Activated naive CD4-positive, alpha-beta T cell (primary cell): ENCODE measurements at places on chromosomes 7 and 10.

DNA sequence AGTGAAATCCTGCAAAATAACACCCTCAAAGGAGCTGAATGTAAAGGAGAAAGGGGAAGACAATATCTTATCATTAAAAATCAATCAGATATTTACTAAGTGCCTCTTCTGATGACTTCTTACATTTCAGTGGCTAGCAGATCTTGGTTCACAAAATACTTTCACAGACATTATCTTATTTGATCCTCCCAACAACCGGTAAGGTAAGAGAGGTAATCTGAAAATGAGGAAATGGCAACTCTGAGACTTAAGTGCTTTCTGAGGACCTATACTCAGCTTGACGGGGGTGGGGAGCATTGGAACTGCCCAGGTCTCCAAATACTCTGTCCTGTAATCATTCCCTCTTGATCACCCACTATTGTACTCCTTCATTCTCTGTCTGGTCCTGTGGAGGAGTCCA lies 144.6 kb upstream of the MKLN1 start:
- no peak for DNase-seq

DNA sequence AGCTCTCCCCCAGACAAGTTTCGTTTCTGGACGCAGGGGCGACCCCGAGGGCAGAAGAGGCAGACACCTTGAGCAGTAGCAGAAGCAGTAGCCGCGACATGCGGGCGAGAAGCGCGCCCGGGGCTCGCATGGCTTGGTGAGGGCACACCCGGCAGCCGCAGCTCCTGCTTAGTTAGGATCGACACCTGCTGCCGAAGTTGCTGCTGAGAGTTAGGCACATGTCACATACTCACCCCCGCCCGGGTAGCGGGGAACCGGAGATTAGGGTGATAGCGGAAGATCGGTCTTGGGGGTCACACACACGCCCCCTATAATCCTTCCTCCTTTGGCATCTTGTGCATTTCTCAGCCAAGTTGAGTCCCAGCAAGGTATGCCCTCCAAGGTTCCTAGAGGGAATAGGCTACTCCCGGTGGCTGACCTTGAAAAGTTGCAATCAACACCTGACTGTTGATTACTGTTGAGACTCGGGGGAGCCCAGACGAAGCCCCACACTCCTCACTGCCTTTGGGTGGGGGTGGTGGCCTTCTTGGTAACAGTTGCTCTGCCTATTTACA lies 668 bp downstream of the GPR37 start:
- no peak for DNase-seq

DNA sequence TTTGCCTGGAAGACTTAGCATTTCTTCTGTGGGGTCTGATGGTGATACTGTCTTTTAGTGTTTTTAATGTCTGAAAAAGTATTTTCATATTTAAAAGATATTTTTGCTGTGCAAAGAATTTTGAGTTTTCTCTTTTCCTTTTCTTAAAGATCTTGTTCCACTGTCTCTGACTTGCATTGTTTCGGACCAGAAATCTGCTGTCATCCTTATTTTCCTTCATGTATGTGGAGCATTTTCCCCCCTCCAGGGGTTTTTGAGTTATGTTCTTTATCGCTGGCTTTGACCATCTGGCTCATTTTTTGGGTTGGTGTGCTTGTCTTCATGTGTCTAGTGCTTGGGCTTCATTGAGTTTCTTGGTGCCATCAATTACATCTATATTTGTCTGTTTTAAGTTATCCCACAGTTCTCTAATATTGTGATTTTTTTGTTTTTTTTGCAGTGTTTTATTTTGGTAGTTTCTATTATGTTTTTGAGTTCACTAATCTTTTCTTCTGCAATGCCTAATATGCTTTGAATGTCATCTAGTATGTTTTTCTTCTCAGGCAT lies 119.9 kb downstream of the MGMT start:
- no peak for DNase-seq

DNA sequence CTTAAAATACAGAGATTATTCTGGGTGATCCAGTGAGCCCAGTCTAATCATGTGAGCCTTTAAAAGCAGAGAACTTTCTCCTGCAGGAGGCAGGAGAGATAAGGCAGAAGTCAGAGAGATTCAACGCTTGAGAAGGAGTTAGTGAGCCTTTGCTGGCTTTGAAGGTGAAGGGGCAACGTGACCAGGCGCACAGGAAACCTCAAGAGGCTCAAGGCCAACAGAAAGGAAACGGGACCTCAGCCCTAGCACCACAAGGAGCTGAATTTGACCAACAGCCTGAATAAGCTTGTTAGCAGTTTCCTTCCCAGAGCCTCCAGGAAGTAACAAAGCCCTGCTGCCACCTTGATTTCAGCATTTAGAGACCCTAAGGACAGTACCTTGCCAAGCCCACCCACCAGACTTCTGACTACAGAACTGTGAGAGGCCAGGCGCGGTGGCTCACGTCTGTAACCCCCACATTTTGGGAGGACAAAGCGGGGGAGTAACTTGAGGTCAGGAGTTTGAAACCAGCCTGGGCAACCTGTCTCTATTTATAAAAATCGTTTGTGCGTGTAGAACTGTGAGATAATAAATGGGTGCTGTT lies 87.3 kb upstream of the KAT6B start:
- no peak for DNase-seq
